ENCODE measurements at places on chromosomes 7 and 10.

- DNase-seq = no peak
Measured at GRCh38 chr10:67792653-67793052, 45.3 kb downstream of the DNAJC12 start.

GRCh38 chr7:2860627-2861133 lies 16.6 kb upstream of the GNA12 start:
- no peak for DNase-seq

DNA sequence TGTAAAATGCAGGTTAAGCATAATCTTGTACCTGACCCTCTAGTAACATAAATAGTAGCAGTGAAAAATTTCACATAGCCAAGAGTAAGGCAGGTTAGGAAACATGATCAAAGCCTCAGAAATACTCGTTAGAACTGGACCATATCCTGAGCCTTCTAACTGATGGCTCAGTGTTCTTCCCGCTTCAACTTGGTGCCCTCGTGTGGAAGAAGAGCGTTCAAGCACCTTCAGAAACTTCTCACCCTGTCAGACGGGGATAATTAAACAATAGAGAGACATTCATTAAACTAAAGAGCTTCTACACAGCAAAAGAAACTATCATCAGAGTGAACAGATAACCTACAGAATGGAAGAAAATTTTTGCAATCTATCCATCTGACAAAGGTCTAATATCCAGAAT lies 124.5 kb downstream of the MYOF start:
- DNase-seq = no peak

GRCh38 chr10:118870467-118871243 lies 115.9 kb upstream of the CACUL1 start:
- DNase-seq = no peak

DNA sequence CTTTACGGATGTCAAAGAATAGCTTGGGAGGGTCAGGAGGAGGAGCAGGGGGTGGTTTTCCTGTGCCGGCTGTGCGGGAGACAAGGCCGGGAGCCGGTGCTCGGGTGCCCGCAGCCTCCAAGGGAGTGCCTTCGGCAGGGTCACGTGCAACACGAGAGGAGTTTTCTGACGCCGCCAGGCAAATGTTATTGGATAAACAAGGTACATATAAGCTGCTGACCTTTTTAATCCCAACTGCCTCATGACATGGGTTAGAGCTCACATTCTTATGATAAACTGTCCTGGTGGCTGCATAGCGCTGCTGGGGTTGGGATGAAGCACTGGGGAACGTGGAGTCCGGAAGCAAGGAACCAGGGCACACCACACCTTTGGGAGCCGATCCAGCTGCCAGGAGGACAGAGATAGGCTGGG lies 124.8 kb upstream of the PDLIM1 start:
- DNase-seq = no peak

GRCh38 chr10:72025832-72026231 lies 61.6 kb downstream of the CHST3 start:
- no peak for DNase-seq

DNA sequence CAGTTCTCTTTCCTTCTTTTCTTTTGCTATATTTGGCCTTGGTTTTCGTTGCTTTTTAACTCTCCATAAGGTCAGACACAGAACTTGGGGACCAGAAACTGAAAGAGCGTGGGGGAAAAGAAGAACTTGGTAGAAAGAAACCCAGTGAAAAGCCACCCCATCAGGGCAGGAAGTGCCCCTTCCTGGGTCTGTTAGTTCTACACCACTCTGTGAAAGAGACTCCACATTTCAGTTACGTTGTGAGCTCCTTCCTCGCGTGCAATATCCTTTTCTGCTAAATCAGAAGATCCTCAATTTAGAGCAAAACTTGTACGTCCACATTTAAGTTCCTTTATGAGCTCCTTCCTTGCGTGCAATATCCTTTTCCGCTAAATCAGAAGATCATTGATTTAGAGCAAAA lies 220.6 kb upstream of the FOXK1 start:
- DNase-seq = no peak

DNA sequence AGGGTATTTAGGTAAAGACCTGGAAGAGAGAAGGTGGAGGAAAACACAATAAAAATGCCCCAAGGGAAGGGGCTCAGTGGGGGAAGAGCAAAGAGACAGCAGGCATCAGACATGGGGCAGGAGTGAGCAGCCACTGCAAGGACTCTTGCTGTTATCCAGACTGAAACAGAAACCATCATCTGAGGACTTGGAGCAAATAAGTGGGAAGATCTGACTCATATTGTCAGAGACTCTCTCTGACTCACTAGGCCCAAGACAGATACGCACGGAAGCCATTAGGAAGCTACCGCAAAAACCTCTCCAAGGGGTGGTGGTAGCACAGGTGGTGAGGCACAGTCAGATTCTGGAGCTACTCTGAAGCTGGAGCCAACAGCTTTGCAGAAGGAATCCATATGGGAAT lies 110.7 kb downstream of the RNF32 start:
- no peak for DNase-seq

DNA sequence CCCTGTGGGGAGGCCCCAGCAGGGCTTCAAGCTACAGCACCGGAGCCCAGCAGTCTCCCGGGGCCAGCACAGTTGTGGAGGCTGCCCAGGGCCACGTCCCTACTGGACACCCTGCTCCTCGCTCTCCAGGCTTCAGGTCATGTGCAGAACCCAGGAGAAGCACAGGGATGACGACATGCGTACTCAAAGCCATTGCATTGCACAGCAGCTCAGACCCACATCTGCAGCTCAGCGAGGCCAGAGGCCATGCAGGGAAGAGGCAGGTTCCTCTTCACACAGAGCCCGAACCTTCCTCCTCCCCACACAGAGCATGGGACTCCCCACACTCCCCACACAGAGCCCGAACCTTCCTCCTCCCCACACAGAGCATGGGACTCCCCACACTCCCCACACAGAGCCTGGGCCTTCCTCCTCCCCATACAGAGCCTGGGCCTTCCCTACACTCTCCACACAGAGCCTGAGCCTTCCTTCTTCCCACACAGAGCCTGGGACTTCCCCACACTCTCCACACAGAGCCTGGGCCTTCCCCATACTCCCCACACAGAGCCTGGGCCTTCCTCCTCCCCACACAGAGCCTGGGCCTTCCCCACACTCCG lies 12.3 kb downstream of the CFAP46 start:
- DNase-seq = no peak

- DNase-seq = no peak
Measured at GRCh38 chr10:47239211-47239610, 60.8 kb upstream of the GDF10 start.

- DNase-seq = no peak
Measured at GRCh38 chr7:24133691-24134090, 150.3 kb upstream of the NPY start.

- DNase-seq = no peak
Measured at GRCh38 chr7:95549818-95550529, 46.3 kb downstream of the PDK4 start.

DNA sequence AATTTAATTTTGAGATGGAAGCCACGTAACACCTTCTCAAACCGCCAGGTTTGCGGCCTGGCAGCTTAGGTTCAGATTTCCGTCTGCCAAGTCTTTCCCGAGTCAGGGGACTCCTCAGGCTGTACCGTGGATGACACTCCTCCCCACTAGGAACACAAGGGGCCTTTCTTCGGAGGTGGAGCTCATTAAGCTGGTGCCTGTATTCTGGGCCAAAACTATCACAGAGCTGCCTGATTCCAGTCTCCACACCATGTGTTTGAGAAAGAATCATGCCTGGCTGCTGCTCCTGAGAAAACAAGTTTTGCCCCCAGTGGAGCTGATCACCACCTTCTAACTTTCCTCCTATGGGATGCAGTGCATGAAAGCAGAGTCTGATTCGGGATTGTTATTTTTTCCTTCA lies 44.8 kb downstream of the TMEM209 start:
- peak; percentile 27 for DNase-seq

DNA sequence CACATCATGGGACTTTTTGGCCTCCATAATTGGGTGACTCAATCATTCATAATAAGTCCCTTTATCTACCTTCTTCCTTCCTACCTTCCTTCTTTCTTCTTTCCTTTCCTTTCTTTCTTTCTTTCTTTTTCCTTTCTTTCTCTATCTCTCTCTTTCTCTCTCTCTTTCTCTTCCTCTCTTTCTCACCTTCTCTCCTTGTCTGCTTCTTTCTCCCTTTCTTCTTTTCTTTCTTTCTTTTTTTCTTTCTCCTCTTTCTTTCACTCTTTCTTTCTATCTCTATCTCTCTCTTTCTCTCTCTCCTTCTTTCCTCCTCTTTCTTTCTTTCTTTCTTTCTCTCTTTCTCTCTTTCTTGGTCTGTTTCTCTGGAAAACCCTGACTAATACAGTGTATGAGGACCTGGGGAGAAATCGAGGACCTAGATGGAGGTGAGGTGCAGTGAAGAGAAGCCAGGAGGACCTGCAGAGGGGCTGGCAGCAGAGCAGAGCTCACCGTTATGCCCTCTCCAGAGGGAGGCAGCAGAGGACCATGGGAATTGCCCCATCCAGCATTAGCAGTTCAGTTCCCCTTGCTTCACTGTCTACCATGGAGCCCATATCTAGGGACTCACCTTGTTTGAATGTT lies 52.7 kb upstream of the BTRC start:
- DNase-seq = no peak

- DNase-seq = peak; percentile 99
Measured at GRCh38 chr7:21427182-21427870, 557 bp upstream of the SP4 start.

DNA sequence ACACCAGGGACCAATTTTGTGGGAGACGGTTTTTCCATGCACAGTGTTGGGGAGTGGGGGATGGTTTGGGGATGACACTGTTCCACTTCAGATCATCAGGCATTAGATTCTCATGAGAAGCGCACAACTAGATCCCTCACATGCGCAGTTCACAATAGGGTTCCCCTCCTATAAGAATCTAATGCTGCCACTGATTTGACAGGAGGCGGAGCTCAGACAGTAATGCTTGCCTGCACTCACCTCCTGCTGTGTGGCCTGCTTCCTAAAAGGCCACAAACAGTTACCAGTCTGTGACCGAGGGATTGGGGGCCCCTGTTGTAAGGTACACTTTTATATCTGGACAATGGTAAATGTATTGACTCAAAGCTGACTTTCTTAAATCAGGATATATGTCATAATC lies 45.6 kb upstream of the TRIL start:
- DNase-seq = no peak

GRCh38 chr7:44735403-44736165 lies 13.1 kb upstream of the ZMIZ2 start:
- no peak for DNase-seq

GRCh38 chr10:17504547-17505245 lies 50.3 kb upstream of the ST8SIA6 start:
- DNase-seq = no peak

- no peak for DNase-seq
Measured at GRCh38 chr10:26869528-26869927, 8.8 kb upstream of the ABI1 start.

- DNase-seq = no peak
Measured at GRCh38 chr7:72325561-72325960, 86.6 kb downstream of the CALN1 start.

DNA sequence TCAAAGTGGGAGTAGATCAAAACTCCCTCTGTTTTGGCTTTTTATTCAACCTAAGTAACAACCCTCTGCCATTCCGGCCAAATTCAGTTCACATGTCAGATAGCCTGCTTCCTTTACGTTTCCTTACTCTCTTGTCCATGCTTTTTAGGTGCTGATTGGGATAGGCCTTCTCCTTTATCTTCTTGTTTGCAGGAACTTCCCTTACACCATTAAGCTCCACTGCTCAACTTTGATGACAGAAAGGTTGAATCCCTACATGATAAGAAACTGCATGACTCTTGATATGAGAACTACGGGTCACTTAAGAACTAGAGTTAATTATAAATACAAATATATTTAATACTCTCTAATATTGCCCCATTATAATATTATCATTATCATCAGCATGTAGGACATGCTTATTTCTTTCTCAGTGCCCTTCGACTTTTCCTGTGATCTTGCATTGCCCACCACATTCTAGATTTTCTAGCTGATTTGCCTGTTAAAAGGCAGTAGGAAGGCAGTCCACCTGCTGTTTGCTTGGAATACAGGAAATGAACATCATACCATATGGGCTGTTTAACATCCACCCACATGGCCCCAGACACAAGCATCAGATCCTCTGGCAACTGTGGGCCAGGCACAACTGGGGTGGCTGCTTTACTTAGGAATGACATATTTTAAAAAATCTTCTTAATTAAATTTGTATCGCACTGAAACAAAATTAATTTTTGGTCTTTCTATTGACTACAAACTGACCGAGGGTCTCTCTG lies 59.7 kb upstream of the CCDC6 start:
- DNase-seq = no peak

GRCh38 chr7:17910377-17910776 lies 29.9 kb downstream of the SNX13 start:
- DNase-seq = no peak

DNA sequence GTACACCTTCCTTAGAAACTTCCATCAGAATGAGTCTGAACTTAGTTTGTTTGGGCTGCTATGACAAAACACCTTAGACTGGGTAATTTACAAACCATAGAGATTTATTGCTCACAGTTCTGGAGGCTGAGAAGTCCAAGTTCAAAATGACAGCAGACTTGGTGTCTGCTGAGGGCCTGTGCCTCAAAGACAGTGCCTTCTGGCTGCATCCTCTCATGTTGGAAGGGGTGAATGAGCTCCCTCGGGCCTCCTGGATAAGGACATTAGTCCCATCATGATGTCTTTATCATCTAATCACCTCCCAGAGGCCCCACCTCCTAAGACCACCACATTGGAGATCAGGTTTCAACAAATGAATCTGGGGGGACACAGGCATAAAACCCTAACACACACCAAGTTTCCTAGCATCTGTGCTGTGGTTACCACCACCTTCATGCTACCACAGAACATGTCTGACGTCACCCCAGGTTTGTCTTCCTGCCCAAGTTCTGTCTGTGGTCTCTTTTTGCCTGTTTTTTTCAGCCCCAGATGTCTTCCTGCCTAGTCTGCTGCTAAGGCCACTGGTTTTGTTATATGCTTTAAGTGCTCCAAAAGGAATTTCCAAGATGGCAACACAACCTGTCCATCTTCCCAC lies 150.9 kb upstream of the COBL start:
- DNase-seq = no peak

DNA sequence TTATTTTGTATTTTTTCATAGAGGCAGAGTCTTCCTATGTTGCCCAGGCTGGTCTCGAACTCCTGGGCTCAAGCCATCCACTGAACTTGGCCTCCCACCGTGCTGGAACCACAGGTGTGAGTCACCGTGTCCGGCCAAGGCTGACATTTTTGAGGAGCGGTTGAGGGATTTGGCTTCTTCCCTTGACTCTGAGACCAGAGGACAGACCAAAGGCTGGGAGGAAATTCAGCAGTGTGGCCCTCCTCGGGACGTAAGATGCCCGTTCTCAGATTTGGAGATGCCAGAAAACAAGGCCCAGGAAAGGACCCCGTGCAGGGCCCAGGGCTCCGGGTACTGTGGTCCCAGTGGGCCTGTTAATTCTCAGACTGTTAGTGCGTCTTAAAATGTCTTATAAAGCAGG lies 146.2 kb downstream of the WDR37 start:
- DNase-seq = peak; percentile 64

DNA sequence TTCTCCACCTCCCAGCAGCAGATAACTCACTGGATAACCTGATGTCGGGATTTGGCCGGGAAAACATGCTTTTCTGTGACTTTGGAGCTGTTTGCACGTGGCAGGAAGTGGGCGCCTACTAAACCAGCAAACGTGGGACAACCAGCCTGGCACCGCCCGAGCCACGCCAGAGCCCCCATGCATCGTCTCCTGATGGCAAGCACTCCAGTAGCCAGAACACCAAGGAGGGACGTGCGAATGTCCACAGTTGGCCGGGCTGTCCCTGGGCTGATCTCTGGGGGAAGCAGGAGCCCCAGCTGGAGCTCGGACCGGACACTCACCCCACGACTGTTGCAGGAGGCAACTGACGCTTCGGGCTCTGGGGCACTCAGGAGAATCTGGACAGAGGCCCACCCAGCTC lies 7.1 kb downstream of the ADGRA1 start:
- no peak for DNase-seq

Data from type B pancreatic cell (in vitro differentiated cells).